T-cell (primary cell): ENCODE measurements at places on chromosomes 1 and 21.

GRCh38 chr1:231020816-231021215 lies 19.2 kb downstream of the FAM89A start:
- DNase-seq = peak; percentile 30

- no peak for DNase-seq
These were observed 93.6 kb downstream of the ZNF281 start for GRCh38 chr1:200316148-200316803.

DNA sequence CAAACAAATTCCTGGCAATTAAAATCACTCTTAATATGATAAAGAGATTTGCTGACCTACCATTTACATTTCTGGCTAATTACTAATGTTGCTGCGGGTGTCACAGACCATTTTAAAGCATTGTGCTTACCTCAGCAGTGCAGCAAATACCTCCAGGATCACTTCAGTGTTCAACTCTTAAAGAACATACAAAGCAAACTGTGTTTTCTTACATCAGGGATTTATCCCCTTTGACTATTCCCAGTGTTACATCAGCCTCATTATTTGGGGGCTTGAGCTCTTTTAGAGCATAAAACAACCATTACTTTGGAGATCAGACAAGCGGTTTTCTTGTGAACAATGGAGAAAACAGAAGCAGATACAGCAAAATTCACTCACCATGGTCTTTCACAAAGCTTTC lies 185.4 kb downstream of the LYPLAL1 start:
- DNase-seq = no peak

DNA sequence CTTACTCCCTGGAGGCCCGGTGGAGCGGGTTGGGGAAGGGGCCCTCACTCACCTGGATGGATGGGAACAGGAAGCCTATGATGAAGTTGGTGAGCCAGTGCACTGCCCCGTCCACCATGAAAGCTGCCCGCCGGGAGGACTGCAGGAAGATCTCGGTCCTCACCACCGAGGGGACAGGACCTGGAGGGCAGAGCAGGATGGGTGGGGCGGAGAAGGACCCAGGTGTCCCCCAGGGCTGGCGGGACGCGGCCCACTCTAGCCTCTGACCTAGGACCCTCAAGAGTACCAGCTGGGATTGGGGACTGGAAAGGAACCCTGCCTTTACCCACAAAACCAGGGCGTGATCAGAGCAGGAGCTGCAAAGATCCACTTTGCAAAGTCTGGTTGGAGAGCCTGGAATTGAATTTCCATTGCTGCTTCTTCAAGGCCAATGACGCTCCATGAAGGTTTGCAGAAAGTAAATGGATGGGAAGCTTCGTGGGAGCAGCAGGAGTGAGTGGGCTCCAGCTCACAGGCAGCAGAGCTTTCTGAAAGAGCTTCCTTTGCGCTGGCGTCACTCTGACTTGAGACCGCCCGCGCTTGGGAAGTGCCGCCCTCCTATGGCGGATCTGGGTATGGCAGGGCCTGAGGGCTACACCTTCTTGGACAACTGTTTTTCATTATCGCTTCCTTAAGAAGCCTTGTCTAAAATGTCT lies 21.4 kb downstream of the SLC2A7 start:
- DNase-seq = peak; percentile 78

- no peak for DNase-seq
These were observed 1155.2 kb upstream of the B3GALT2 start for GRCh38 chr1:194341587-194341986.
